Activated T-helper 17 cell treated with anti-CD3 and anti-CD28 coated beads, Interleukin-2, amount 50 U/mL, for 72 hours (primary cell): ENCODE measurements at places on chromosomes 4 and X.

- no peaks in the 10 kb centered on the region for H3K4me1 ChIP-seq
- H3K36me3 ChIP-seq: no peaks in the 10 kb centered on the region
- H3K27me3 ChIP-seq: no peaks in the 10 kb centered on the region
- H3K27ac ChIP-seq: no peak overlapping the region
- no peak overlapping the region for H3K4me3 ChIP-seq
Measured at GRCh38 chr4:174635732-174636131, 113.4 kb upstream of the HPGD start.

DNA sequence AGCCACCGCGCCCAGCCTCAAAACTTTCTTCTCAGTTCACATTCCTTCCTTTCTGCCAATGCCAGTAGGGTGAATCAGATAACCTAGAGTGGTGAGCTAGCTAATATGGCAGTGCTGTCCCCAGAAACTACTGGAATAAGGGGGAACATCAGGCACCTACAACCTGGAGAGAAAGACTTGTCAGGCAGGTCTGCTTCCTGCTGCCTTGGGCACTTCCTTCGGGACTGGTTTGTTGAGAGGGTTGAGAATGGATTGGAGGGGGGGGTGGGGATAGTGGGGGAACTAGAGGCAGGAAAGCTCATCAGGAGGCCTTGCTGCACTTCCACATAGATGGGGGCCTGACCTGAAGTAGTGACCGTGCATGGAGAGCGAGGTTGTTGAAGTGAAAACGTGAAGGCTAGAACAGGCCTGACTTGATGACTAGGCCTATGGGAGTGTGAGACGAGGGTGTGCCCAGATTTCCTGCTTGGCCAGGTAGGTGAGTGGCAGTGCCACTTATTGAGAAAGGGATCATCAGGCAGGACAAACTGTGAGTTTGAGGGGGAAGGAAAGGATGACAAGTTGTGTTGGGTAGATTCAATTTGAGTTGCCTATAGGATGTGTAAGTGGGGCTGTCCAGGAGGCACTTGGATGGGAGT lies 33.4 kb downstream of the SLC25A5 start:
- ATAC-seq: no peak
- no peaks in the 10 kb centered on the region for H3K27me3 ChIP-seq
- H3K36me3 ChIP-seq: no peaks in the 10 kb centered on the region
- peaks cover 3% of the 10 kb centered on the region for H3K4me1 ChIP-seq

DNA sequence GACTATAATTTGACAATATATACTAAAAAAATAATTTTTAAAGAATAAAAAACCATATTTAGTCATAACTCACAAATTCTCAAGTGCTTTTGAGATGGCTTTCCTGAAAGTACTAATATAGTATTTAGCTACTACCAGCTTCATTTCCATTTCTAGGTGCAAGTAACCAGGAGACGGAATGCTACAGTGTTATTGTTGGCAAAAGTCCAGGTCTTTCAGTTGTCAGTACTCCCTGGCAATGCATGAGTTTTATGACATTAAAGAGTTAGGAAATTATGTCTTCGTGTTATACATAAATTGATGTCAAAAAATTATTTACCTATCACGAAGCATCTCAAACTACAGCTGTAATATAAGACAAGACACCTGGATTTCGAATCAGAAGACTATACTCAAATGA lies 45.0 kb downstream of the TMEM47 start:
- ATAC-seq: no peak
- H3K36me3 ChIP-seq: no peaks in the 10 kb centered on the region
- H3K4me1 ChIP-seq: no peaks in the 10 kb centered on the region
- H3K4me3 ChIP-seq: no peak overlapping the region
- no peak overlapping the region for H3K27ac ChIP-seq

DNA sequence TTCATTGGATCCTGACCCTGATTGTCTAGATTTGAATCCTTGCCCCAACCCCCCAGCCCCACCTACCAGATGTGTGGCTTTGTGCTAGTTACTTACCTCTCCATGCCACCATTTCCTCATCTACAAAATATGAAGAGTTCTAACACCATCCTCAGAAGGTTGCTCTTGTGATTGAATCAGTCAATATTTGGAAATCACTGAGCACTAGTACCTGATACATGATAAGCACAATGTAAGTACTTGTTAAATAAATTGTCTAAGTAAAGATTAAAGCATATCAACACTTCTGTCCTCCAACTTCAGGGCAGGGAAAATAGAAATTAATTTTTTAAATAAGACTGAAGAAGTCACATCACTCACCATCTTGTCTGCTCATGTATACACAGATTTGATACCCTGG lies 249.6 kb upstream of the KLF3 start:
- H3K36me3 ChIP-seq: no peaks in the 10 kb centered on the region
- H3K4me3 ChIP-seq: no peak overlapping the region
- H3K27ac ChIP-seq: no peak overlapping the region
- ATAC-seq: no peak
